H4 (cell line): ENCODE measurements at places on chromosomes 12 and 14. TPM values are rescaled to one million over a fixed set of nuclear protein-coding genes. Genes with fewer than 3 reads are reported as not detected.

DNA sequence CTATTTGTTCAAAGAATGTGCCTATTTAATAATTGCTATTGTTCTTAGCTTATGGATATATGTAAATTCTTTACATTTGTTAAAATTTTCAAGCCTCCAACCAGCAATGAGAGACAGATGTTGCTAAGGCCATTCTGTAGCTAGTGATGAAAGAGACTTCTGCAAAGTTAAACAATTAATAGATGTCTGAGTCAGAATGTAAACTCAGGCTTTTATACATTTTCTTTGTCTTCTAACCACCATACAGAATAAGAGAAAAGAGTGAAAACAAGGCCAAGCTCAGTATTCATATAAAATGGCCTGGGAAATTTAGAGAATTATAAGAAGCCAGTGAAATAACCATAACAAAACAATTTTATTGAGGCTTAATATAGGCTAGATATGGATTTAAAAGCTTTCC lies 1102.3 kb upstream of the SEL1L start:
- DNase-seq = no peak

GRCh38 chr12:46446645-46447044 lies 74.1 kb upstream of the SLC38A2 start:
- DNase-seq = no peak

LIN7A gene
- 1.2 and 3.9 TPM in 2 replicates for total RNA-seq

GRCh38 chr14:56211084-56211483 lies 92.9 kb downstream of the PELI2 start:
- no peak for DNase-seq

- no peak for DNase-seq
These were observed 1.2 kb downstream of the GPR132 start for GRCh38 chr14:105064001-105064400.

KRT82 gene
- not detected in 2 replicates for total RNA-seq

DNA sequence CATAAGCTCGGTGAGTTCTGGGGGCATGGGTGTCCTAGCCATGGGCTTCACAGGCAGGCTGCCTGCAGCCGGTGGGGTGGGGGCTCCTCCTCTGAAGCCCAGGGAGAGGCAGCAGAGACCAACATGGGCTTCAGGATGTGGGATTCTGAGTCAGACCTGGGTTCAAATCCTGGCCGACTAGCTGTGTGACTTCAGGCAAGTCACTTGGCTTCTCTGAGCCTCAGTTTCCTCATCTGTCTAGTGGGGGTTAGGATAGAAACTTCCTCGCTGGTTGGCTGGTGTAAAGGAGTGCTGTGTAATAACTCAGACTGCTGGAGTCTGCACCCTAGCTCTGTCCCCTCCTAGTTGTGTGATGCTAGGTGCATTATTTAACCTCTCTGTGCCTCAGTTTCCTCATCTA lies 12.2 kb downstream of the RNFT2 start:
- no peak for DNase-seq

DNA sequence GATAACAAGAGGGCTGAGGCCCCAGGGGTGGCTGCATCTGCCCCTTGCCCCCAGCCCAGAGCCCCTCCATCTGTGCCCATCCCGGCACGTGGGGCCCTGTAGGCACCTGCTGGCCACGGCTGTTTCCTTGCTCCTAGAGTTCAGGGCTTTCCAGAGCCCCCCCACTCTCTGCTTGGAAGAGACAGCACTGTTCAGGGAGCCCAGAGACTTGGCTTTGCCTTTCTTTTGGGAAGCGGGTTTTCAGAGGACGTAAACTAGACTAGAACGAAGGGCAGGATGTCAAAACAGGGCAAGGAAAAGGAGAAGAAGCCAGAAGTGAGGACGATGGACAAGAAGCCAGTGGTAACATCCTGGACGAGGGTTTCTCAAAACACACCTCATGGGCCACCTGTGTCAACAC lies 163.3 kb upstream of the LHX5 start:
- DNase-seq = no peak

DNA sequence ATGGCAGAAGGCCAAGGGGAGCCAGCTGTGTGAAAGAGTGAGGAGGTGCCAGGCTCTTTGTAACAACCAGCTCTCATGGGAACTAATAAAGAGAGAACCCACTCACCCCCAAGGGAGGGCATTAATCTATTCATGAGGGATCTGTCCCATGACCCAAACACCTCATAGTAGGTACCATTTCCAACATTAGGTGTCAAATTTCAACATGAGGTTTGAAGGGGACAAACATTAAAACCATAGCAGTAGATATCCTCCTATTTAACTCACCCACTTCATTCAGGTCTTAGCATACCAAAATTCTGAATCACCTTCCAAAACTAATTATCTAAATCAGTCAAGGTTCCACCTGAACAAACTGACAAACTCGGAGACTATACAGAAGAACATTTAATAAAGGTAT lies 75.3 kb downstream of the PPFIA2 start:
- no peak for DNase-seq

DNA sequence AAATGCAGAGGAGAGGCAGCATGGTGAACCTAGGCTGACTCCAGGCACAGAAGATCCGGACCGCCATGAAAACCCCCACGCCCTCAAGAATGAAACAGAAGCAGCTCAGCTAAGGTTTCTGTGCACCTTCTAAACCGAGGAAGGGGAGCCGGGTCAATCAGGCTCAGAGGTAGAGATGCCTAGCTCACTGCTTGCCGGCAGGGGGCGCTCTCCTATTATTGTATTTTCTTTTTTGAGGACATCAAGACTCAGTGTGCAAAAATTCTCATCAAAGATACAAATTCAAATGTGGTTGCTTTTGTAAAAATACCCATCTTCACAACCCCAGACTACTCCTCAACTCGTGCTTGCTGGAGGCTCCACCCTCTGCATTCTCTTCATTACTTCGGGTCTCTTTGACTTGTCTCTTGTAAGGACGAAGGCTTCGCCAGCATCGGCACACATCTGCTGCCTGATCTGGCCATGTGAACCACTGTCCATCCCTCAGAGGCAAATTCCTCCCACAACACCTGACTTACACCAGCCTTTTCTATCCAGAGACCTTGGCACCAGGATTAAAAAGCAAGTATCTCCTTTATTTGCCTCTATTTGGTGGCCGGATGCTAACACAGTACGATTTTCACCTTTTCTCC lies 33.4 kb upstream of the RNASE3 start:
- peak; percentile 19 for DNase-seq

- DNase-seq = peak; percentile 15
These were observed 72.7 kb upstream of the GRIP1 start for GRCh38 chr12:66751432-66752113.

MANSC4 gene
- not detected in 2 replicates for total RNA-seq

GRCh38 chr12:21828779-21829178 lies 54.3 kb upstream of the KCNJ8 start:
- no peak for DNase-seq

GRCh38 chr12:42448841-42449240 lies 122.9 kb downstream of the PPHLN1 start:
- no peak for DNase-seq

DNA sequence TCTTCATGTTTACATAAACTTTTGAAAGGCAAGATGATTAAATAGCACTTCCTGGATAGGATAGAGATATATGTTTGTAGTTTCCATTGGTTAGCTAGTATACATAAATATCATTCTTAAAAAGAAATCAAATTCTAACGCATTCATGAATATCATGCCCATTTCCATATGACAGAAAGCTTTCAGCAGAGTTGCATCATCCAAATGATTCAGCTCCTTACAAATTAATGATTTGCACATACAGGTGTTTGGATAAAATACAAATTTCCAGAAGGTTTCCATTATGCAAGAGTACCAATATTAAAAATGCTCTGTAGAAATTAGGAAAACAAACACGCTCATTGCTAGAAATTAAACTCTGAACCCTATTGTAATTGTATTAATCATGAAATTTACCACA lies 264.4 kb downstream of the FOXG1 start:
- no peak for DNase-seq

- DNase-seq = no peak
These were observed 607.2 kb upstream of the NOVA1 start for GRCh38 chr14:27205036-27205435.

CLEC4C gene
- total RNA-seq = not detected in 2 replicates

DNA sequence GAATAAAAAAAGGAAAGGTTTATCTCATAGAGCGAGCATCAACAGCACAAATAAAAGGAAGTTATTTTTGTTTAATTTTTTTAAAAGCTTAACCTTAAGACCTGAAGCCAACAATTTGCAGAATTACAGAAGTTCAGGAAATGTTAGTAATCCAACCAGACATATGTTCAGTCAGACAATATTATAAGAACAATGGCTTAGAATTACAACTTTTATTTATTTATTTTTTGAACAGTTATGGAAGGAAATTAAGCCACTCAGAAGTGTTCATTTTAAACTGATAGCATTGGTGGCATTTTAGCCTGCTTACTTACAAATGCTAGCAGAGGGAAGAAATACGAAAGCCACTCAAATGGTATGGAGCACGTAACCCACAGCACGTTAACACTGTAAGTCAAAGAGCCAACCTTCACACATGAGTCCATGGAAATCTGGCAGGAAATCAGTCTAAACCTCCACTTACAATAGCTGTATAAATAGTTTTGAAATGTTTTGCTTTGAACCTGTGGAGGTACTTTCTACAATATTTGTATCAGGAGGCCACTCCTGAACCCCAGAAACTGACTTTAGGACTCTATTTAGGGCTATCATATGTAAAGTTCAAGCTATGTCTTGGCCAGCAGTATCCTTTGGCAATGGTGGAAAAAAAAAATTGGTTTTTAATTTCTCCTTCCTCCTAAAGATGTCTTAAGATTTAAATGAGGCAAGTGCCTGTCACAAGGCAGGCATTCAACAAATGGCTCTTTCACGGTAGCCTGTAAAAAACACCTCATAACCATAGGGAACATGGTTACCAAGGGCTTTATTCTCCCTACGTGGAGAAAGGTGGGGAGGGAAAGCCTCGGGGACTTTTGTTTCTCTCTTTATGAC lies 102.3 kb downstream of the ITPR2 start:
- no peak for DNase-seq
